HTR-8/SVneo (cell line): ENCODE measurements at places on chromosomes 7 and 10.

- DNase-seq = peak; percentile 66
Observed at GRCh38 chr10:63554657-63555056, 33.5 kb downstream of the REEP3 start.

DNA sequence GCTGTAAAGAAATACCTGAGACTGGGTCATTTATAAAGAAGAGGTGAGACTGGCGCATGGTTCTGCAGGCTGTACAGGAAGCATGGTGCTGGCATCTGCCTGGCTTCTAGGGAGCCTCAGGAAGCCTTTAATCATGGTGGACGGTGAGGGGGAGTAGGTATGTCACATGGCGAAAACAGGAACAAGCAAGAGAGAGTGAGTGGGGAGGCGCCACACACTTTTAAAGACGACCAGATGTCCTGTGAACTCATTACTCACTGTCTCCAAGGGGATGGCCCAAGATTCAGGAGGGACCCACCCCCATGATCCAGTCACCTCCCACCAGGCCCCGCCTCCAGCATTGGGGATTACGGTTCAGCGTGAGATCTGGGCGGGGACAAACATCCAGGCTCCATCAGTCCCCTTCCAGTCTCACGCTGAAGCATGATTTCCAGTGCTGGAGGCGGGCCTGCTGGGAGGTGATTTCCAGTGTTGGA is 3.2 kb downstream of the ZNF316 start:
- DNase-seq = no peak

DNA sequence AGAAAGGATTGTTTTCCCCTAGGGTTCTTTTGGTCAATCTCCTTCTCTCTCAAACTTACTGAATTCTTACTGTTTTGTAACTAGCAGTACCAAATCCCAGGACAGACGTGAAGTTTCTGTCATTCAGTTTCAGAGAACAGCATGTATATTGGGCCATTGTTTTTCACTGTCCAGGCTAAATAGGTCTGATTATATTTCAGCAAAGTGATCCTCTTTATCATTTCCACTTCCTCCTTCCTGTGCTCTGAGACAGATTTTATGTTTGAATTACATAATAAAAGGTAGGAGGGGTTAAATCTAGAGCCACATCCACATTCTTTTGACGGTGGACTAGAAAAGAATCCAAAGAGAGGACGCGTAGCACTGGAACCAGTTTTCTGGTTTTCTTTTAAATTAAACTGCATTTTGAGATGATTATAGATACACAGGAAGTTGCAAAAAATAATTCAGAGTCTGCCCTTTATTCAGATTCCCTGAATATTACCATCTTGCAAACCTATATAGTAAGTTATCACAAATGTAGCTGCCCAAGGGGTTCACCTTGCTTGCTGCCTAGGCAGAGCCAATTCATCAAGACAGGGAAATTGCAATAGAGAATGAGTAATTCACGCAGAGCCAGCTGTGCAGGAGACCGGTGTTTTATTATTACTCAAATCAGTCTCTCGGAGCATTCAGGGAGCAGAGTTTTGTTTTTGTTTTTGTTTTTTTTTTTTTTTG is 40.1 kb downstream of the AKR1E2 start:
- no peak for DNase-seq

- DNase-seq = no peak
Observed at GRCh38 chr7:151286148-151286547, 37.7 kb upstream of the SMARCD3 start.

GRCh38 chr10:13693783-13694700 is 107.3 kb downstream of the PRPF18 start:
- DNase-seq = no peak

DNA sequence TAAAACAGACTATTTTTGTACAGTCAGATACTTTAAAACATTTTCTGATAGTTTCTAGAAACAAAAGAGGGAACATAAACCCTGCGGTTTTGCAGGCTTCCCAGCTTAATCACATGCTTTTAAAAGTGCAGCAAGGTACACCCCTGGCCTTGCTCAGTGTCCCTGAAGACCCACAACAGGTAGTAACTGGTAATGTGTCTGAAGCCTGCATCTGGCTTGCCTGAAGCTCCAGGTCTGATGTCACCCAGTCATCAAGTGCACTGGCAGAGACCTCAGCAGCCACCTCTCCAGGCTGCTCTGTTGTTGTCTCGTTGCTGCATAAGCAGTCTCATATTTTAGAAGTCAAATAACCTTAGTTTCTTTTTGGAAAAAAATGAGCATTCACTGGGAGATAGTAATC is 376.1 kb upstream of the MTPN start:
- DNase-seq = no peak

- DNase-seq = no peak
Observed at GRCh38 chr7:84188786-84189405, 5.7 kb downstream of the SEMA3A start.
